ENCODE measurements at places on chromosomes 7 and 10. TPM values are rescaled to one million over a fixed set of nuclear protein-coding genes. Genes with fewer than 3 reads are reported as not detected.

The MICALL2 gene
- 20.9 TPM for total RNA-seq

The WEE2 gene
- total RNA-seq: not detected

The ABCB8 gene
- total RNA-seq: 26.5 TPM

The GNAI1 gene
- total RNA-seq: 56.9 TPM

The SFXN4 gene
- total RNA-seq: 25.1 TPM

The TMEM26 gene
- total RNA-seq: 0.19 TPM

The FGL2 gene
- total RNA-seq: 3.1 TPM

The ATP6V0E2 gene
- 19.4 TPM for total RNA-seq

The RELN gene
- 94.7 TPM for total RNA-seq

The UPK3B gene
- total RNA-seq: not detected

The STOX1 gene
- total RNA-seq: under 0.01 TPM

The RFC2 gene
- 45.2 TPM for total RNA-seq

The ZNF804B gene
- not detected for total RNA-seq

The CPVL gene
- total RNA-seq: 0.58 TPM

The BMI1 gene
- 44.3 TPM for total RNA-seq

The NCF1 gene
- total RNA-seq: not detected

The ACSL5 gene
- total RNA-seq: 0.96 TPM

The CUZD1 gene
- total RNA-seq: 0.28 TPM

The UTF1 gene
- not detected for total RNA-seq

The SPDYE16 gene
- total RNA-seq: not detected

The PON2 gene
- total RNA-seq: 95.8 TPM

The IL6 gene
- total RNA-seq: 69.4 TPM

The PLEKHS1 gene
- total RNA-seq: not detected

The MAT1A gene
- total RNA-seq: not detected
